ENCODE measurements at places on chromosomes 7 and 10.

GRCh38 chr7:98352621-98353020 is 48.3 kb downstream of the BAIAP2L1 start:
- no peak for DNase-seq

GRCh38 chr10:128471151-128471550 is 344.9 kb upstream of the MKI67 start:
- no peak for DNase-seq

GRCh38 chr7:33815336-33815735 is 90.0 kb upstream of the BMPER start:
- DNase-seq, result no peak

- DNase-seq, result no peak
These were observed 179.3 kb downstream of the HECW1 start for GRCh38 chr7:43291789-43292188.

DNA sequence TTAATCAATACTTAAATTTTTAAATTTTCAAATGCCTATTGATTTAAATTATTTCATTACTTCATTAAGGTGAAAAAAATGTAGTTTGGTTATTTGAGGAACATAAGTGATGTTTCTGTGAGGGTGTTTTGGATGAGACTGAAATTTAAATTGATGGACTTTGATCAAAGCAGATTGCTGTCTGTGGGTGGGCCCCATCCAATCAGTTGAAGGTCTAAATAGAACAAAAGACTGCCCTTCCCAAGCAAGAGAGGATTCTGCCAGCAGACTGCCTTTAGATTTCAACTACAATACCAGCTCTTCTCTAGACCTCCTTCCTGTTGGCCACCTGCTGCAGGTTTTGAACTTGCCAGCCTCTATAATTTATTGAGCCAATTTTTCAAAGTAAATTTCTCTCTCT is 14.5 kb upstream of the GPR37 start:
- DNase-seq, result no peak

- DNase-seq, result no peak
These were observed 45.7 kb upstream of the SFTPD start for GRCh38 chr10:79994556-79994955.

DNA sequence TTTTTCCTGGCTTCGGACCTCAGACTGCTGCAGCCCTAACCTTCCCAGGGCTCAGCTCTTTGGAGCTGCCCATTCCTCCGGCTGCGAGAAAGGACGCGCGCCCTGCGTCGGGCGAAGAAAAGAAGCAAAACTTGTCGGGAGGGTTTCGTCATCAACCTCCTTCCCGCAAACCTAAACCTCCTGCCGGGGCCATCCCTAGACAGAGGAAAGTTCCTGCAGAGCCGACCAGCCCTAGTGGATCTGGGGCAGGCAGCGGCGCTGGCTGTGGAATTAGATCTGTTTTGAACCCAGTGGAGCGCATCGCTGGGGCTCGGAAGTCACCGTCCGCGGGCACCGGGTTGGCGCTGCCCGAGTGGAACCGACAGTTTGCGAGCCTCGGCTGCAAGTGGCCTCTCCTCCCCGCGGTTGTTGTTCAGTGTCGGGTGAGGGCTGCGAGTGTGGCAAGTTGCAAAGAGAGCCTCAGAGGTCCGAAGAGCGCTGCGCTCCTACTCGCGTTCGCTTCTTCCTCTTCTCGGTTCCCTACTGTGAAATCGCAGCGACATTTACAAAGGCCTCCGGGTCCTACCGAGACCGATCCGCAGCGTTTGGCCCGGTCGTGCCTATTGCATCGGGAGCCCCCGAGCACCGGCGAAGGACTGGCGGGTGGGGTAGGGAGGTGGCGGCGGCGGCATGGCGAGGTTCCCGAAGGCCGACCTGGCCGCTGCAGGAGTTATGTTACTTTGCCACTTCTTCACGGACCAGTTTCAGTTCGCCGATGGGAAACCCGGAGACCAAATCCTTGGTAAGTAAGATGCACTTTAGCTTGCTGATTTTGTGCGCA is at the start of gene PLXDC2:
Gene PLXDC2 (plus strand): TSS at position 22 of the 820 bp plus-strand sequence.
- DNase-seq, result peak; percentile 22

GRCh38 chr7:101733713-101734475 is 83.5 kb upstream of the CUX1 start:
- peak; percentile 74 for DNase-seq

DNA sequence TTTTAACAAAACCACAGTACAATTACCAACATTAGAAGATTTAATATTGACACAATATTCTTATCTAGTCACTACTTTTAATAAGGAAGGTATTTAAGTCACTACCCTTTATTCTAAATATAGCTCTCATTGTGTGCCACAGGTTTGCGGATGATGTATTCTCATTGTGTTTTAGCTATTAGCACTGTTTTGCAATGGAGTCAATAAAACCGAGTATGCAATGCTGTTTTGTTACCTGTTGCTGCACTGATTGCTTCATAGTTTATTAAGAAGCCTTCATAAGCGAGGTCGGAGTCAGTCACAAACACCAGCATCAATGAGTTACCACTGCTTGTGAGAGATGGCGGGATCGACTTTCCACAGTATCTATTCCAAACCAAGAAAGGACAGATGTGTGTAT is 64.3 kb downstream of the CUBN start:
- no peak for DNase-seq

DNA sequence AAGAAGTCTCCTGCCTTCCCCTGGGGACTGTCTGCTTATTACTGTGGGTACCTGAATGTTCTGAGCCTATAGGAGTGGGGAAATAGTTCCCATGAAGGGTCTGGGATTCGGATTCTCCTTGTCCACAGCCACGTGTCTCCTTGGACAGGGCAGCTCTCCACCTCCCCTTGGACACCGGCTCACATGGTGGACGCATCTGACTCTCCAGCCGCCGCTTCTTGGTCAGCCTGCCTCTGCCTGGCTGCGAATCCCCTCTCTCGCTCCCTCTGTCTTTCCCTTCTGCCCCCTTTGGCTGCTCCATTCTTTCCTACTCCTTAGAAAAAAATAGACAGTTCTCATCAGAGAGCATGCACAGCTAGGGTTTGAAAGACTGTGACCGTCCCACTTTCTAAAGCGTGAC is 46.9 kb downstream of the JAKMIP3 start:
- DNase-seq, result no peak

DNA sequence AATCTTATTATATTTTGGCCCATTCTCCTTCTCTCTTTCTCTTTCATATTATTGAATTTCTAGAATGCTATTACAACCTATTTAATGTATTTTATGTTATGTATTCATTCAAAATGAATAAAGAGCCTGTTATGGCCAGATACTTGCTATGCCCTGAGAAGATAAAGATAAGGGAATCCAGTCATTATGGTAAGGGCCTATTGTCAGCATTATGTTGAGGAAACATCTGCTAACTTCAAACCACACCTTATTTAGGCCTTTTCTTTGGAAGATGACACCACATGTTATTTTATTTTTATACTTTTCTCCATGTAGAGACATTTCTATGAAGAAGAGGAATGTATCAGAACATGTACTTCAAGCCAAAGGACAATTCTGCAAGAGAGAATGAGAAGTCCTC is 60.5 kb upstream of the MPP7 start:
- no peak for DNase-seq

- DNase-seq, result no peak
These were observed 28.9 kb upstream of the MRPS33 start for GRCh38 chr7:141043616-141044015.

- DNase-seq, result no peak
These were observed 250.1 kb downstream of the ABCA13 start for GRCh38 chr7:48421357-48421756.
